ENCODE measurements at places on chromosomes 7 and 10. TPM values are rescaled to one million over a fixed set of nuclear protein-coding genes. Genes with fewer than 3 reads are reported as not detected.

HDAC9 gene
- total RNA-seq: 6.7 TPM

CPN1 gene
- total RNA-seq: not detected

ALOX5 gene
- total RNA-seq: 13.8 TPM

TMEM176A gene
- total RNA-seq: 0.79 TPM

SNCG gene
- 0.44 TPM for total RNA-seq

HOGA1 gene
- 0.18 TPM for total RNA-seq

RASA4B gene
- 51.7 TPM for total RNA-seq

ACBD7 gene
- total RNA-seq: 0.35 TPM

MBL2 gene
- total RNA-seq: not detected

SLC16A9 gene
- not detected for total RNA-seq

PAX4 gene
- not detected for total RNA-seq

ACHE gene
- total RNA-seq: 0.79 TPM

UCMA gene
- total RNA-seq: not detected

PRKAG2 gene
- total RNA-seq: 49.3 TPM

PPP1R9A gene
- total RNA-seq: 0.10 TPM

HK1 gene
- total RNA-seq: 74.9 TPM

GCC1 gene
- total RNA-seq: 27.1 TPM

MYO3A gene
- 0.46 TPM for total RNA-seq

C10orf62 gene
- not detected for total RNA-seq

CYP2C19 gene
- total RNA-seq: not detected

MOGAT3 gene
- not detected for total RNA-seq

Measured in T-cell (primary cell).